ENCODE measurements at places on chromosomes 3 and 15.

DNA sequence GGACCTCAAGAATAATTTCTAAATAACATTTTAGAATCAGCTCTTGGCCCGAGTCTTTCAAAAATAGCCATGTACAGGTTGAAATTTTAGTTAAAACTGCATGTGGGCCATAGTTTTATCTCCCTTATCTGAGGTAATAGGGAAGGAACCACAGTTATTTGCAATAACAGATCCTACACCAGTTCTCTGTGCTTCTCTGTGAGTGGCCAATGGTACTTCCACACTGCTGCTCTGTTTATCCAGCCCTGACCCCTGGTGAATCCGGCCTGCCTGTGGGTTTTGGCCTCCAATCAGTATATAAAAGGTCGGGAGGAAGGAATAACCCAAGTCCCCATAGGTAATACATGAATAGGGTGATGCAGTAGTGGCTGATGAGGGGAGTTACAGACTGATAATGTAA is 48.0 kb upstream of the TNIK start:
- DNase-seq: no peak

- no peak for DNase-seq
These were observed 1.2 kb downstream of the PRICKLE2 start for GRCh38 chr3:64223791-64224745.

- DNase-seq: no peak
These were observed 8.8 kb downstream of the NEK10 start for GRCh38 chr3:27360113-27361078.

GRCh38 chr3:46008058-46008457 is 12.4 kb upstream of the FYCO1 start:
- DNase-seq: no peak

Measured in lower lobe of right lung (tissue), 2 donors.